ENCODE measurements at places on chromosomes 13 and 19. TPM values are rescaled to one million over a fixed set of nuclear protein-coding genes. Genes with fewer than 3 reads are reported as not detected.
A peak's percentile ranks its signal among the peaks of the same experiment; 100 is the strongest.

The PALM3 gene
- 23.8 TPM for polyA plus RNA-seq

The TUBA3C gene
- polyA plus RNA-seq, result not detected

- DNase-seq, result no peak
Measured at GRCh38 chr13:46267166-46267565, 55.4 kb downstream of the LRRC63 start.

DNA sequence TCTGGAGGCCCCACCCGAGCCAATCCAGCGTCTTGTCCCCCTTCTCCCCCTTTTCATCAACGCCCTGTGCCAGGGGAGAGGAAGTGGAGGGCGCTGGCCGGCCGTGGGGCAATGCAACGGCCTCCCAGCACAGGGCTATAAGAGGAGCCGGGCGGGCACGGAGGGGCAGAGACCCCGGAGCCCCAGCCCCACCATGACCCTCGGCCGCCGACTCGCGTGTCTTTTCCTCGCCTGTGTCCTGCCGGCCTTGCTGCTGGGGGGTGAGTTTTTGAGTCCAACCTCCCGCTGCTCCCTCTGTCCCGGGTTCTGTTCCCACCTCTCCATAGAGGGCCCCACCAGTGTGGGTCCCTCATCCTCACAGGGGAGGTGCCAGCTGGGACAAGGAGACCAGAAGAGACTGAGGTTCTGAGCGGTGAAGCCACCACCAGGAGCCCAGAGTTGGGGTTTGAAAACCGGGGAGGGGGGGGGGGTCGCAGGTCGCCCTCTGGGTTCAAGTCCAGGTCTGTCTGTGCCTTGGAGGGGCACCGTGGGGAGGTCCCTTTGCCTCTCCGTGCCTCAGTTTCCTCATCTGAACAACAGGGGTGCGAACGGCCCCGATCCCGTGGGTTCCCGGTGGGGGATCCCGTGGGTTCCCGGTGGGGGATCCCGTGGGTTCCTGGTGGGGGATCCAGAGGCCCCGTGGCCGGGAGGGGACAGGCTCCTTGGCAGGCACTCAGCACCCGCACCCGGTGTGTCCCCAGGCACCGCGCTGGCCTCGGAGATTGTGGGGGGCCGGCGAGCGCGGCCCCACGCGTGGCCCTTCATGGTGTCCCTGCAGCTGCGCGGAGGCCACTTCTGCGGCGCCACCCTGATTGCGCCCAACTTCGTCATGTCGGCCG is at the start of gene ELANE:
Gene ELANE, plus strand, starts transcription at position 168 of the 878 bp plus-strand sequence. Its CDS starts 26 bp downstream, at position 194.
- no peak for DNase-seq

DNA sequence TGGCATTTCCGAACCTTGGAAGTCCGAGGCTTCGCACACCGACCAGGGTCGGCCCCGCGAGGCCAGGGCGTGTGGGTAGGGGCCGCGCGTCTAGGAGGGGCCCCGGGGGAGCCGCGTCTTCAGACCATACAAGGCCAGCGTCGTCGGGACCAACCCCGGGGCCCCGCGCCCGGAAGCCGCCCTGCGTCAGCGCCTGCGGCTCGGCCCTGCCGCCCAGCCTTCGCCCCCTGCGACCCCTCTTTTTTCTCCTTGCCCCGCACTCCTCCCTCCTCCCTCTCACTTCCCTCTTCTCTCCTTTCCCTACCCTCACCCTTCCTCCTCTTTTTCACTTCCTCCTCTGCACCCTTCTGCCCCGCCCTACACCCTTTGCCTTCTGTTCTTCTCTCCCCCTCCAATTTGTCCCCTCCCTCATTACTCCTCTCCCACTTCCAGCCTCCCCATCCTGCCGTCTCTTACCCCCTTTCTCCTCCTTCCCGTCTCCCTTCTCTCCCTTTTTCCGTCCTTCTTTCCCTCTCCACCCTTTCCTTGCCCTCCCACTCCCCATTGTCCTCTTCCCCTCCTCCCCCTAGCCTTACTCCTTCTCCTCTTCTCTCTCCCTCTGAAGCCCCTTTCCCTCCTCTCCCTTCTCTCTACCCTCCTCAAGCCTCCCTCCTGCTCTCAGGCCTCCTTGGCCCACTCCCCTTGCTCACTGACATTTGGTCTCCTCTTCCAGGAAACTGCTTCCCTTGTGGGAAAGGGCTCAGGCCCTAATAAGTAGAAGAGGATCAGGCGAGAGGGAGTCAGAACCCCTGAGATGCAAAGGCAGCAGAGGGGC is 2.2 kb upstream of the PLEKHG2 start:
- peak; percentile 77 for DNase-seq

DNA sequence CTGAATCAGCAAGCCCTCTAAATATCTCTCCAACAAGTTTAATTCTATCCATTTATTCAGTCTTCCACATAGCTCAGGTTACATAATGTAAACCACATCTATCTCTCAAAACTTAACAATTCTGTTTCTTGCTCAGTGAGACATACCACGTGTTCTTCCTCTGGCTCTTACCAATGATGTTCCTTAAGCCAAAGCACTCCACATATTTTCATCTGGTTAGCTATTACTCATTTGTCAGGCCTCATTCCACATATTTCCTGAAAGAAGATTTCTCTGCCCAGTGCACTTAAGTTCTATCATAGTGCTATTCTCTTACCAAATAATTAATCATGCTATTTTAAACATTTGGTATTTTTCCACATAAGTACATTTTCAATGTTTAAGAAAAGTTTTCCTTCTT is 403.3 kb upstream of the ATXN8OS start:
- DNase-seq, result no peak

DNA sequence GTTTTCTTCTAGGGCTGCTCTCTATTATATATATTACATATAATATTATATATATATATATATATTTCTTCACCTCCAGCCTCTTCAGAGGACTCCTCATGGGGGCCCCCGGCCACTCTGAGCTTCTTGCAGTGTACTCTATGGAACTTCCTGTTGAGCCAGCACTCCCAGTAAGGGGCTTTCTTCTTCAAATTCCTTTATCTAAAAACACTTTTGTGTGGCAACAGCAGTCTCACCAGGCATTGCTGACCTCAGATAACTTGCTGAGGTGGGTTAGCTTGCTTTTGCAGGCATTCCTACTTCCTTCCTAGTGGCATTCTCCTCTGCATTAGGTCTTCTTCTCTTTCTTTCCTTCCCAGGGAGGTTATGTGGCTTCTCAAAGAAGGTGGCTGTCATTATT is 381.5 kb downstream of the MYO16 start:
- DNase-seq, result no peak

DNA sequence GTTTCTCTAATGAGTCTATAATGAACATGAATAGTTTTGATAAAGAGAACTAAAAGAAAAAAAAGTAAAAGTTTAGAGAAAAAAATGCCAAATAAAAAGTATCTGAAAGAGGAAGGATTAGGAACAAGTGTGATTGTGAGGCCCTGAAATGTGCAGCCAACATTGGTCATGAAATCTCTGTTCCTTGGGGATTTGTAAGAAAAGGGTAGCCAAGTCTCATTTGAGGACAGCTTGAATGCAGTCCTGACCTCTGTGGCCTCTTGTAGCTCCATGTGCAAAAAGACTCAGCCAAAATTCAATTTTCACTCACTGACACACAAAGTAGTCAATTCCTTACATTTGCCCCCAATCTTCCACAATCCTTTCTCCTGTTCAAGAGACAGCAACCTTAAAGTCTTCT is 167.9 kb downstream of the KLF12 start:
- DNase-seq, result no peak

DNA sequence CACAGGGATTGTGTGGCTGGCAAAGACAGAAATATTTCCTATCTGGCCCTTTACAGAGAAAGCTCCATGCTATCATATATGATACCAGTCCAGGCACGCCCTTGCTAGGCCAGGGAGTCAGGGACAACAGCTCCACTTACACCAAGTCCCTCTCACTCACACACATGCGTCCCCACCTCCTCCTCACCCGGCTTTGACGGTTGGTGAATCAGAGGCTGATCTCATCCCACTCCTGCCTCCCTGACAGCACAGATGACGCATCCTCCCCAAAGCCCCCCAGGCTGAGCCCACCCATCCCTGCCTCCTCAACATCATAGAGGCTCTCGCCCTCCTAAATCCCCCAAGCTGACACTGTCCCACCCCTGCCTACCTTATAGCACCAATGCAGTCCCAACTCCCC is 62.7 kb downstream of the F2RL3 start:
- no peak for DNase-seq

GRCh38 chr19:13905634-13906520 is at the start of the genes BRME1 and CC2D1A:
Gene BRME1, minus strand, starts transcription at chr19:13906117. Its CDS starts 1,225 bp downstream, at chr19:13904892.
Gene CC2D1A, plus strand, starts transcription at chr19:13906201. Its CDS starts 241 bp downstream, at chr19:13906442.
- DNase-seq, result peak; percentile 85

- DNase-seq, result no peak
Measured at GRCh38 chr13:90798381-90798780, 549.1 kb upstream of the MIR17HG start.

- no peak for DNase-seq
Measured at GRCh38 chr19:343451-343931, 1.1 kb downstream of the MIER2 start.

DNA sequence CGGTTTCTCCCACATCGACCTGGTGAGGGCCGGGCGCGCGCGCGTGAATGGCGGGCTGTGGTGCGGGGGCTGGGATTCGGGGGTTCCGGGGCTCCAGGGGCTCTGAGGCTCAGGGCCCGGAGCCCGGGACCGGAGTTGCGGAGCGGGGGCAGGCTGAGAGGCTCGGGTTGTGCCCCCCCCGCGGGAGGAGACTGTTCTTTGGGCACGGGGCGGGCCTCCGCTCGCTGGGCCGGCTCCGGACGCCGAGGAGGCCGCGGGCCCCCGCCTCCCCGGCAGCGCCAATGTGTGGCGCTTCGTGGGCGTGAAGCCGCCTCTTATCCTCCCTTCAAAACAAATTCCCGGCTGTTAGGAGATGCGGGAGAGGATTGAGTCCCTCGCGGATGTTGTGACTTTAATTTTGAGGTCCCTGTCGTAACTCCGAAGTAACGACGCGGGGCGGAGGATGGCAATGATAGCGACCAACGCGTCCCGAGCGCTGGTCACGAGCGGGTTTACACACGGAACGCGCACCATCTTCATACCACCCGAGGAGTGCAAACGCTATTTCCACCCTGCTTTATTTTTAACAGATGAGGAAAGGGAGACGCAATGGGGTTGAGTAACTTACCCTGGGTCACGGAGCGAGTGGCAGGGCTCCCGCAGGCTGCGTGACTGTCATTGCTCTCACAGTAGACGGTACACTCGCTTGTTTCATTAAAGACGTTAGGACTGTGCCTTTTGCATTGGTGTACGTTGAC is 536 bp downstream of the UBA2 start:
- peak; percentile 30 for DNase-seq

DNA sequence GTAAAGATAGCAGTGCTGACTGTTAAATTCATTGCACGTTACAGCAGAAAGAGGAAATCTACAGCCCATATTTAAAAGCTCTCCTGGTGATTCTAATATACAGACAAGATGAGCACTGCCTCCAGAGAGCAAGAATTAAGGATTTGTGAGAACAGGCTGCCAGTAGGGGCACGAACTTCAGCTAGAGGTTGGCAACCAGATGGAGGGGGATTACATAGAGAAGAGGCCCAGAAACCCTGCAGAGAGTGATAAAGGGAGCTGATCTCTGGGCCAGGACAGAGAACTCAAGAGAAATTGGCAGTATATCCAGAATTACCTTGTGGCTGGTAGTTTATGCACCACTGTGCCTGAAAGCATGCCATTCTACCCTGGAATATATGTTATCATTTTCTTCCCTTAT is 144.8 kb downstream of the UFM1 start:
- DNase-seq, result no peak

DNA sequence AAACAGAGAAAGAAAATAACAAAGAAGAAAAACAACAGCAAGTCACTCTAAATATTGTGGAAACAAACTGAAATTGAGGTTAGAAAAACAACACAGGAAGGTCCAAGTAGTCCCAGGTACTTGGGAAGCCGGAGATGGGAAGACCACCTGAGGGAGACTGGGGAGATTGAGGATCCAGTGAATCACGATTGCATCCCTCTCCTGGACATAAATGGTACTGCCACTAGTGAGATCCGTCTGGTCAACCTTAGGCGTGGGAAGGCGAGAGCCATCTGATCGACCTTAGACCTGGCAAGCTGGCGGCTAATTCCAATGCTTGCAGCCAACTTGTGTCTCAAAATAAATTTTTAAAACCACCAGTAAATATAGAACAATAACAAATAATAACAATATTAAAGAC is 81.9 kb downstream of the ZNF726 start:
- DNase-seq, result no peak

- no peak for DNase-seq
Measured at GRCh38 chr19:8396563-8397203, 6.5 kb downstream of the RAB11B start.

DNA sequence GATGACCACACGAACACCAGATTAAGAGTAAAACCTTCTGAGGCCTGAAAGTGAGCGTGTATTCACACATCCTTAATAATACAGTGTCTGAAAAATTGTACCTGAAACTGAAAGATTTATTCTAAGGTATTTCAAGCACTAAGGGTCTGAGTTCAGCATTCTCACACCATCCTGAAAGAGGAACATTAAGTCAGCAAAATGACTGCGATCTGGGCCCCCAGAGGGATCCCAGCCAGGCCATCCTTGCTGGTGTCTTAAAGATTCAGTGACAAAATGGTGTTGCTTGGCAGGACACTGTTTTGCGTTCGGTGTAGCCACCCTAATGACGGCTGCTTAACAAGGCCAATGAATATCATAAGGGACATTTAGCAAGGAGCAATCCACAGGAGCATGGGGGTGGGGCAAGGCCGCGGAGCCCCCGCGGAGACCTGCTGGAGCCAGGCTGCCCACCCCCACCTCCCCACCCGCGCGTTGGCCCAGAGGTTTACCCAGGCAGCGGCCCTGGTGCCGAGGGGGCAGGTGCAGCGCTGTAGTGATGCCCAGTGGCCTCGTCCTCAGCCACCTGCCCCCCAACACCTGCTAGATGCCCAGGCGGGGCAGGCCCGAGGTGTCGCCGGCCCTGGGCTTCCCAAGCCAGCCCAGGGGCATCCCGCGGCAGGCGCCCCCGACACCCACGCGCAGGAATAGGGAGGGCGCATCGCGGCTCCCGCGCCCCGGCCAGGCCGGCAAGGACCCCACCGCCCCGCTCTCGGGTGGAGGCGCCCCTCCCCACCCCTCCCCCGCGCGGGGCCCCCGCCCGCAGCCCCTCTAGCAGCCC is 742 bp downstream of the NALCN start:
- DNase-seq, result no peak

GRCh38 chr19:10270180-10270615 is 722 bp upstream of the ICAM1 start:
- no peak for DNase-seq

The CTXN1 gene
- 12.3 TPM for polyA plus RNA-seq

The TMPRSS9 gene
- 0.62 TPM for polyA plus RNA-seq

DNA sequence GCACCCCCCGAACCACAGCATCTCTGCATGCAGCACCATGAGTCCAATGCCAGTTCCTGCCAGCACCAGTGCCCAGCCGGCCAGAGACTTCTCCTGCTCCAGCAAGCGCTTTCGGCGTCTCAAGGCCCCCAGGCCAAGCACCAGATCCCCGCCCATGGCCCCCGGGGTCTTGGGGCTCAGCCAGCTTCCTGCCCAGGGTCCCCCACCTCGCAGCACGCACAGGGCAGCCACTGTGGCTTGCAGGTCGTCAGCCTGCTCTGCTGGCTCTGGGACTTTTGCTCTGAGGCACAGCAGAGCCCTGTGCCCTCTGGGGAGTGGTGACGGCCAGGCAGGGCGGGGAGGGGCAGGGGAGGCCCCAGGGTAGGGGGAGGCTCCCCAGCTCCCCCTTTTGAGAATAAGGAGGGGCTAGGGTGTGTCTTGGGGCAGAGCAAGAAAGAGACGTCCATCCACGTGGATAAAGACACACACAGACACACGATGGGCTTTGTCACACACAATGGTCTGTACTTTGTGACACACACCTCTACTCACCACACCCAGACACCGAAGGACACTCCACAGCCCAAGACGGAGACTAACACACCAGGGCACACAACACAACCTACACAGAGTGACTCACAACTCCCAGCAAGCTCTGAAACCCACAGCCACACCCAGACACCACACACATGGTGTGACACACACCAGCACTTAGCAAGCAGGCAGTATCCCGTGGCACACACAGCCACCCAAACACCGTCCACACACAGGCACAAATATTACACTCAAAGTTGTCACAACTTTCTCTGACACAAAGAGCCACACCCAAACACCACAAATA is at the start of gene KCNN4:
Gene KCNN4, minus strand, starts transcription at position 268 of the 820 bp plus-strand sequence. Its CDS starts 112 bp downstream, at position 156.
- no peak for DNase-seq

Measured in right lung (tissue), 10 donors.